ENCODE measurements at places on chromosomes 2 and 18.

DNA sequence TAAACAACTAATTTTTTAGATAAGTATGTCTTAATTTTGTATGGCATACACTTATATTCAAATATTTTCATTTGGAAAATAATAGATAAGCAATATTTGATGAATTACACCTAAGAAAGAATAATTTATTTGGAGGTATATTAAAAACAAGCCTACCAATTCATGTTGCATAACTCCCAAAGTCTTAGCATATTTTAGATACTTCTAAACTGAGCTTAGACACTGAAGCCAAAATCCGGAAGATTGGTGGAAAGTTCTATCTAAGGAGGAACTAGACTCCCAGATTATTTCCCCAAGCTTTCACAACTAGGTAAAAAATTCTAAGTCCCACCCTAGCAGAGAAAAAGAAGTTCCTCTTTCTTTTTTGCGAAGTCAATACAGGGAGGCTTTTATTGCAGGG lies 221.0 kb upstream of the MMADHC start:
- DNase-seq = no peak

- DNase-seq = no peak
Observed at GRCh38 chr2:169619946-169620345, 35.8 kb downstream of the PPIG start.

DNA sequence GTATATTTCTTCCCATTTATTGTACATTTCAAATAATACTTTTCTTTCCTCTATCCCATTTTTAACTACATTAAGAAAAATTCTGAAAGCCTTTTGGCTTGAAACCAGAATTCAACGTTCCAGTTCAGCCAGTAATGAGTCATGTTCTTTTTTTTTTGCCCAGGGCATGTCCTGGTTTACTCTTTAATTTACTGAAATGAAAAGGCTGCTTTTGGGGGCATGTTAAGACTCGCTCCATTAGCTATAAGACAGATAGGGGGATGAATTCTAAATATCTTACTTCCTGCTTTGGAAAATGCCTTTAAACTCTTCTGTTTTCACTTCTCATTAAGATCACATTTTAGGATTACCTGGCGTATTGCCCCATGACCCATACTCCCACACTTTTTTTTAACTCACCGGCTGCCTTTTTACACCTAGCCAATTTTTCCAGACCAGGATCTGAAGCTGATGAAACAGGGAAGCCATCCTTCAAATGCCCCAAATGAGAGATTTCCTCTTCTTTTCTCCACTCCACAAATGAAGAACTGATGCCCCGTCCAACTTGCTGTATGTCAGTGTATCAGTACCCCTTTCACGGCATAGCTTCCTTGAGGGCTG lies 585 bp downstream of the ABCA12 start:
- no peak for DNase-seq

GRCh38 chr18:63686871-63687270 lies 15.9 kb upstream of the SERPINB11 start:
- no peak for DNase-seq

GRCh38 chr2:233691443-233692433 lies 952 bp upstream of the UGT1A6 start:
- no peak for DNase-seq

DNA sequence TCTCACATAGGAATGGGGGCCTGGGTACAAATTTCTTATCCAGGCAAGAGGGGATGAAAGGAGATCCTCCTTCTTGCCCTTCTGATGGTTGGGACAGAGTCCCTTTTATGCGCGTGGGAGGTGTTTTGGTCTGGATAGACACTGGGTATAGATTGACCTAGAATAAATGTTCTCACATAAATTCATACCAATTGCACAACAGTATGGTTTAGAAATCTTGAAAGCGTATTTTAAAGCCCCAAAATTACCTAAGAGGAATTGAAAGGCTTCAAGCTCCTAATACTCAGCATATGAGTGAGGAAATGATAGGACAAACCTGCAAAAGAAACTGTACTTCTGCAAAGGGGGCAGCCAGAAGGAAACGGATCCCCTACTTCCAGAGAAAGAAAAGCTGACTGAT lies 2.6 kb upstream of the BCL2 start:
- no peak for DNase-seq

GRCh38 chr2:88187038-88187676 lies 17.0 kb downstream of the THNSL2 start:
- no peak for DNase-seq

GRCh38 chr2:207892716-207893402 lies 123.2 kb upstream of the FZD5 start:
- no peak for DNase-seq

DNA sequence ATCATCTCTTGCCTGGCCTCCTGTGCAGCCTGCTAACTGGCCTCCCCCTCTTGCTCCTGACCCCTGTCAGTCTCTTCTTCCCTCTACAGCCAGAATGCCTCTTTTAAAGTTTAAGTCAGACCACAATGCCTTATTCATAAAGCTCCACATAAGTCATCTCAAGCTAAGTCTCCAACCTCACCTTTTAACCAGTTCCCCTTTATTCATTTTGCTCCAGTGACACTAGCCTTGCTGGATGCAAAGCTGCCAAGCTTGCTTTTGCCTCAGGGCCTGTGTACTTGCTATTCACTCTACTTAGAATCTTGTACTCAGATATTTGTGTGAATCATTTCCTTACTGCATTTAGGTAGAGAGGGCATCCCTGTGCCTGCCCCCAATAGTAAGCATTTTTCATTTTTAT lies 180.9 kb downstream of the PDE1A start:
- DNase-seq = no peak

DNA sequence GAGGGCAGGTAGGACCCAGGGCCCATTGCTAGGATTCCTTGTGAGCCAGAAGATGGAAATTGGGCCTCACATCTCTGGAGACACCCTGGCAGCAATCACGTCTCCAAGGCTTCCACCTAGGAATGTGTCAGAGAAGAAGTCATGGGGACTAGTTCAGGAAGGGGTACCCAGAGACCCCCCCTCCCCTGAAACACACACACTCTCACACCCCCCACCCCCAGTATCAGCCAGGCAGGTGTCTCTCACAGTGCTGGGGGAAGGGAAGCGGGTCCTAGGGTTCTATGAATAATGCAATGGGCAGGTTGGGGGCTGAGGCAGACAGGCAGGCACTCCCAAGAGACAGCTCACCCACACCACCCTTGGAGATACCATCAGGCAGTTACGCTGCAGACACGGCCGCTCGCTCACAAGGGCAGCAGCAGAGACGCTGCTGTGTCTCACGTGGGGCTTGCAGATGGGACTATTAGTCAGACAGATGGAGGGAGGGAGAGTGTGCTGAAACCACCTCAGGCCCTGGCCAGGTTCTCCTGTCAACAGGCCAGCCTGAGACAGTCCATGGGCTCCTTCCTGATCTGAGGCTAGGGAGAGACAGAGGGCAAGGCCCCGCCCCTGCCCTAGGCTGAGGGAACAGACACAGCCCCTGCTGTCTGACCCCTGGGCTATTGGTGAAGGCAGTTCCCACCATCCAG lies 134.6 kb downstream of the CYP26B1 start:
- no peak for DNase-seq

- DNase-seq = no peak
Observed at GRCh38 chr2:137981112-137981656, 16.9 kb downstream of the HNMT start.

GRCh38 chr2:235078182-235078581 lies 126.4 kb downstream of the SH3BP4 start:
- DNase-seq = no peak

DNA sequence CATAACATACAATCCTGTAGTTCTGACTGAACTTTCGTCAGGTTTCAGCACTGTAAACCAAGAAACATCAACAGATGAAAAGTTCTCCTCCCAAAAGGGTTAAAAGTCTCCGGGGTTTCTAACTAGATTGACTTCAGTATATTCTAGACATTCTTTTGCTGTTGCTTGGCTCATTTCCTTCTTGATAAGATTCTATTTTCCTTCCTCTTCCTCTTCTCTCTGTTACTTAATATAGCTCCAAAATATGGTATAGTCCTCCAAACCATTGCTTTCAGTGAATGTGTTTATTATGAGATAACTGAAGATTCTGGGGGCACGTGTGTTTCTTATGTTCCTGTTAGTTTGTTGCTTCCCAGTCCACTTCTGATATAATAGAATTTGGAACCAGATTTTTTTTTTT lies 46.4 kb upstream of the MAP4K3 start:
- DNase-seq = no peak

DNA sequence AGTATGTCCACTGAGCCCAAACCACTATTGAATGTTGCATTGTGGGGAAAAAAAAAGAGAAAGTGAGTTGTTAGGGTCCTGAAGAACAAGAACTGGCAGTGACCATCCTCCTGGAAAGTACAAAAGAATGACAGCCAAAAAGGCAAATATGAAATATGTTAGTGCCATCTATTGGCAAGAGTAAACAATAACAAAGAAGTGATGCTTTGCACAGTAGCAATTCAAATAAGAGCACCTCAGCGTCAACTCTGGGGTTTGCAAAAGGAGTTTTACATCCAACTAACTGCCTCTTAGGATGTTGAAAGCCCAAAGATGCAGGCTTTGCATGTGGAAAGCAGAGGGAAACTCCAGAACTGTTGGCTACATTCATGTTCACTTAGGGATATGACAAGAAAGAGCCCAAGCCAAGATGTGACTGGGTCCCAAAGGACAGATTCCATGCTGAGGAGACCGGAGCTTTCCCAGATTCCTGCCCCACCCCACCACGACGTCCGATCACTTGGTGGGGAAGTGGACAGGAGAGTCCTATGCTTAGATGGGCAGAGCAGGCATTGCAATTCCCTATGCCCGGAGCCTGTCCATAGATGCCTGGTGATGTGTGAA lies 15.6 kb downstream of the TRABD2A start:
- no peak for DNase-seq

GRCh38 chr2:175709248-175709647 lies 292.8 kb downstream of the LNPK start:
- DNase-seq = no peak

- DNase-seq = no peak
Observed at GRCh38 chr2:186531257-186531775, 45.3 kb downstream of the ZC3H15 start.

- no peak for DNase-seq
Observed at GRCh38 chr2:168663993-168664392, 138.4 kb upstream of the NOSTRIN start.

GRCh38 chr2:120963997-120964705 lies 228.5 kb downstream of the GLI2 start:
- DNase-seq = no peak

DNA sequence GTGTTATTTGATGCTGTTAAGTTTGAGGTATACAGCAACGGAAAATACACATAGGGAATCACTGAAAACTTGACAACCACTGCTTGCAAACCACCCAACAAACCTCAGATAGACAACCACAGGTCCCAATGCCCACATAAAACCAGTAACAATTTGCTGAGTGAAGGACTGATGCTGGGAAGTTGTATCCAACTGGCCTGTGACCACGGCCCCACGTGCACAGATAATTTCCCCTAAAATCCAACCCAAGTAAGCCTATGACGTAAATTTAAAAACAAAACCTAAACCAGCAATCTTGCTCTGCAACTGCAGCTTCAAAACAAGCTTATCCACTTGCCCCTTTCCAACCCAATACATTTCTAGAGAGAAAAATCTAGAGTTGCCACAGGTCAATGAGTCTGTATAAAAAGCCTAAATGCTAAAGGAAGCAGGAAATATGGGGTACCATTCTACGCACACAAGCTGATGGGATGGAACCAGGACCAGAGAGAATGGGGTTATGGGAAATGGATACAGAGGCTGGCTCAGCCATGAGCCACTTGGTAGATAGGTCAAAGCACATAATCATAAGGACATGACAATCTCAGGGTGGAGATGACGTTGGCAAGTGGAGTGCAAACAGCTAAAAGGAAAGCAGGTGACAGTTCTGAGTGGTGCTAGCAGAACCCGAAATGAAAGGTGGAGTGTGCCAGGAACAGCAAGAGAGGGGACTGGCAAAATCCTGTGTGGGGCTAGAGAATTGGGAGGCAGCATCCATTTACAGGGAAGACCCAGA lies 27.8 kb upstream of the CREB1 start:
- DNase-seq = no peak

- no peak for DNase-seq
Observed at GRCh38 chr18:79508565-79509535, 113.1 kb downstream of the NFATC1 start.

- DNase-seq = no peak
Observed at GRCh38 chr2:178199334-178199733, 5.0 kb downstream of the OSBPL6 start.

- DNase-seq = no peak
Observed at GRCh38 chr2:96878171-96878570, 8.3 kb upstream of the SEMA4C start.

DNA sequence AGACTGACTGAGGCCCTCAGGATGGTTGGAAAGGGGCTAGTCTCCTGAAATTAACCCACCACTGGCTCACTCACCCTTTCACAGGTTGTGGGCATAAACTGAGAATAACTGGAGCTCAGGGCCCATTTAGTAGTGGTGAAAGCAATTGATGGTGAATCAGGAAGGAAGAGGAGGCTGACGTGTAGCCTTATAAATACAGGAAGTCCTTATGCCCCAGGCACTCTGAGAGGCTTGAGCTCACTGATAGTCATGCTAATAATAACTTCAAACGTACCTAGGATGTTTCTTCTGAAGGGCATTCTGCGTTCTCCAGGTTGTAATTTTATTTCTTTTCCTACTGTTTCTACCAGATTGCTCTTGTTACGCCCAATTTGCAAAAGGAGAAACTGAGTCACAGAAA lies 328.4 kb downstream of the CLIP4 start:
- DNase-seq = no peak

DNA sequence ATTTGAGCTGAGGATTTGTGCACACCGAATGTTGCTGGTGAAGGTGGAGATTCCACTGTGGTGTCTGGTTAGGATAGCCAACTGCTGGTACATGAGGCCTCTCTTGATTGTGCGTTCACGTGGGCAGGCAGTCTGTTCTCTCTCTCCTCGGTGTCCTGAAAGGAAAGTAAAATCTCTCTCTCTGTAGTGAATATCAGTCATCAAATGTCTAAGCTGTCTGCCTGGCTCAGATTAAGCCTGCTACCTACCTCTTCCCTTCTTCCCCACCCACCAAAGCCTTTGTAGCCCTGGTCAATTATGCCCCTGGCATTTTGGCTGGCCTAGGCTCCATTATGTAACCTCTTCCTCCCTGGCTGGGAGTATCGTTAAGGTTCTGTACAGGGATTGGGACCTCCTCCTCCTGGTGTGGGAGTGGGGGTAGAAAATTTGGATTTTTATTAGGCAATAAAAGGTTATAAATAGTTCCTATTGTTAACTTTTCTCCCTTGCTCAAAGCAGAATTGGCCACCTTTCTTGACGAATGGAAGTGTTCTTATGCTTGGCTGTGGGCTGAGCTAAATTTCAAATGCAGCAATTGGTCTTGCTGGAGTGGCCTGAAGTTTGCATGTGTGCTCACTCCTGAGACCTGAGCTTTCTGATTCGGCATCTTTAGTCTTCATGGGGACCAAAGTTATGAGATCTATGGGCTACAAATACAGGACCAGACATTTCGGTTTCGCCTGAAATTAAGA lies 148.8 kb downstream of the WDSUB1 start:
- DNase-seq = no peak

- no peak for DNase-seq
Observed at GRCh38 chr2:231988179-231988866, 26.8 kb downstream of the DIS3L2 start.

- no peak for DNase-seq
Observed at GRCh38 chr2:29047083-29047845, 27.1 kb downstream of the PCARE start.

- peak; percentile 71 for DNase-seq
Observed at GRCh38 chr2:68828887-68829708, 42.1 kb downstream of the BMP10 start.

- DNase-seq = no peak
Observed at GRCh38 chr2:86249579-86250391, 50.5 kb downstream of the MRPL35 start.

GRCh38 chr2:159710601-159711180 lies 1.6 kb upstream of the MARCHF7 start:
- DNase-seq = no peak

Measured in T-helper 2 cell treated with Interferon-gamma antibody and Interleukin-4, amounts not matched to agents 5 μg/mL and 100 μg/mL, for 36 hours (primary cell).